ENCODE measurements at places on chromosomes 11 and 22.

- DNase-seq: no peak
These were observed 61.4 kb downstream of the SLC1A2 start for GRCh38 chr11:35357923-35358322.

- no peak for DNase-seq
These were observed 36.4 kb upstream of the CARD16 start for GRCh38 chr11:105081412-105082150.

GRCh38 chr11:120024046-120024445, 113.9 kb downstream of the TRIM29 start:
- DNase-seq: no peak

GRCh38 chr11:1825785-1826451, 8.9 kb upstream of the SYT8 start:
- DNase-seq: peak; percentile 61

DNA sequence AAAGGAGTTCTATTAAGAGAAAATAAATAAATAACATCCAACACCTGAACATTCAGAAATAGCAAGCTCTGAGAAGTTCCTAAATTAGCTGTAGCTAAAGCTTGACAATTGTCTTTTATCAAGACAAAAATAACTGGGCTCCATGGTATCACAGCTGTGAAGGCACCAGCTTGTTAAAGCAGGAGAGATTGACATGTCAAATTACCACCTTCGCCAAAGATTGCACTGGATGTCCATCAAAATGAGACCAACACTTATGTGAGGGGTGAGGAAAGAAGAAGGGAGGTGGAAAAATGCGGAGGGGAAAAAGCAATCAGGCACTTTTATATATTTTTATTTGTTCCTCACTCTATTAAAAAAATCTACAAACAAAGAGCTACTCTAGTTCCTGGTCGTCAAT, 1827.5 kb upstream of the RAG2 start:
- no peak for DNase-seq

DNA sequence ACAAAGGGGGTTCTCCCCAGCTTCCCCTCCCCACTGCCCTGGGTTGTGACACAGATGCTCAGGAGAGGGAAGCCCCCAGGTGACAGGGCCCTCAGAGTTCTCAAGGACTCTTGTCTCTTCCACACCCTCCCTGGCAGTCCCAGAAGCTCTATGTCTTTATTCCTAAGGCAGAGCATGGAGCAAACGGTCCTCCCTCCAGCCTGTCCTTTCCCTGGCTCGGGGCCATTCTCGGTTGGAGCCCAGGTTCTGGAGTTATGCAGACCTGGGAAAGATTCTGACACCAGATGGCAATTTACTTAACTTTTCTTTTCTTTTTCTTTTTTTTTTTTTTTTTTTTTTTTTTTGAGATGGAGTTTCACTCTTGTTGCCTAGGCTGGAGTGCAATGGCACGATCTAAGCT, 186.6 kb downstream of the CEP164 start:
- no peak for DNase-seq

DNA sequence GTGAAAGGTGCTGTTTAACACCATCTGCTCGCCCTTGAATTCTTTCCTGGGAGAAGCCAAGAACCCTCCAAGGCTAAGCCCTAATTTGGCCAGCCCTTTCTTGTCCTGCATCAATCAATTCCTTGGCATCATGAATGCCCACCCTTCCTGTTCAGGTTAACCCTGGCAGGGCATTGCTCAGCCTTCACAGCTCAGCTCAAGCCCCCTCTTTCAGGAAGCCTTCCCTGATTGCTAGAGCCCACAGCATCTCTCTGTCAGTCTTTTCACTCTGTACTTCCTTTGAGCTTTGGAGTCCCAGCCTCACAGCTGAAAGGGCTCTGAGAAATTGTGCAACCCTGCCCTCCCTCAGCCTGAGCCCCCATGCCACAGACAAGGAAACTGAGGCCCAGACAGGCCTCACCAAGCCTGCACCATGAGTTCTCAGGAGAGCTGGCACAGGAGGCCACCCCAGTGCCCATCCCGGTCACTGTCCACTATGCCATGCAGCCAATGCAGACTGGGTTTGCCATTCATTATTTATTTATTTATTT, 16.9 kb downstream of the RPL3 start:
- no peak for DNase-seq

- no peak for DNase-seq
These were observed 42.0 kb downstream of the CECR2 start for GRCh38 chr22:17411213-17411612.

GRCh38 chr11:70522309-70522592, 123.9 kb downstream of the CTTN start:
- DNase-seq: no peak

DNA sequence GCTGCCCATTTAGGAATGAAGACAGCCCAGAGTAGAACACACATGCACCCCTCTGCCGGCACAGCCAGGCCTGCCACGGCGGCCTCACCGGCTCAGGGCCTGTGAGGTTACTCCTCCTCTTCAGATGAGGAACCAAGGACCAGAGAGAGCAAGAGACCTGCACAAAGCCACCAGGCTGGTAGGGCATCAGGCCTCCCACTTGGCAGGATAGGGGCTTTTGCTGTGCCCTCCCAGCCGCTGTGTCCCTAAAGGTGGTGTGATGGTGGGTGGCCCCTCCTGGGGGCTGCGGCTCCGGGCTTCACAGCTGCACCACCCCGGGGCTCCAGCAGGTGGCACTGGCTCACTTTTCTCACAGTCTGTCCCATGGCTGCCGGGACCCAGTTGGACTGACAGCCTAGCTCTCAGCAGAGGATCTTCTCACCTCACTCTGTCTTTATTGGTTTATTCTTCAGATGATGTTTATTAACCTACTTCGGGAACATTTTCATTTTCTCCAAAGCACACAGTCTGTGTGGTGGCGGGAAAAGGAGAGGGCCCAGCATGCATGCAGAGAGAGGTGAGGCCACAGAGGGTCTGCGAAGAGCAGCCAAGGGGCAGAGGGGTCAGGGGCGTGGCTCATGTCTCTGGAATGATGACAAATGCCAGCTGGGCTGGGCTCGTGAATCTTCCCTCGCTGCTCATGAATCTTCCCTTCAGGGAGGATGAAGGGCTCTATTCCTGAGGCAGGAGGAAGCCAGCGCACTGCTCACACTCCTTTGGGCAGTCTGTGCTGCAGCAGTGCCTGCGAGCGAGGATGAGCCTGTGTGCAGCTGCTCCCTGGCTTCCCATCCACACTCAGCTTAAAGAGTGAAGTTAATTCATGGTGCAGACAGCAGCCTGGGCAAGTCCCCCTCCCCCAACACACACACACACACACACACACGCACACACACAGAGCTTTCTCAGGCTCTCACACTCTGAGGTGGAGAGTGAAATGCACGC, 101.1 kb upstream of the PITPNB start:
- DNase-seq: no peak

- DNase-seq: no peak
These were observed 1.6 kb upstream of the TIRAP start for GRCh38 chr11:126281245-126281644.

GRCh38 chr11:19392321-19392720, 151.6 kb upstream of the E2F8 start:
- DNase-seq: no peak

GRCh38 chr11:66006891-66007176, 4.5 kb downstream of the BANF1 start:
- DNase-seq: no peak

GRCh38 chr11:22343371-22344032, 5.3 kb downstream of the SLC17A6 start:
- no peak for DNase-seq

DNA sequence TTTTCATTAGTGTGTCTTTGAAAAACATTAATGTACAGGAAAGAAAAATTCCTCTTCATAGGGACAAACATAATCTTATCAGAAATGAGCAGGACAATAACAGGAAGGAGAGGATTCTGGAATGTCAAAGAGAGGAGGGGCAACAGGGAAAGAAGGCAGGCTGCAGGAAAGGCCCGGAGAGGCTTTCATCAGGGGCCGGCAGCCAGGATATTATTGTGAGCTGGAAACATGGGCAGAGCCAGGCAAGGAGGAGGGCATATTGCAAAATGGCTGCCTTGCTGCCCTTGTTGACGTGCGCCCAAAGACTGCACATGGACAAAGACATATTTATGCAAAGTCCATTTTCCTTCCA, 433.7 kb downstream of the ETS1 start:
- no peak for DNase-seq

DNA sequence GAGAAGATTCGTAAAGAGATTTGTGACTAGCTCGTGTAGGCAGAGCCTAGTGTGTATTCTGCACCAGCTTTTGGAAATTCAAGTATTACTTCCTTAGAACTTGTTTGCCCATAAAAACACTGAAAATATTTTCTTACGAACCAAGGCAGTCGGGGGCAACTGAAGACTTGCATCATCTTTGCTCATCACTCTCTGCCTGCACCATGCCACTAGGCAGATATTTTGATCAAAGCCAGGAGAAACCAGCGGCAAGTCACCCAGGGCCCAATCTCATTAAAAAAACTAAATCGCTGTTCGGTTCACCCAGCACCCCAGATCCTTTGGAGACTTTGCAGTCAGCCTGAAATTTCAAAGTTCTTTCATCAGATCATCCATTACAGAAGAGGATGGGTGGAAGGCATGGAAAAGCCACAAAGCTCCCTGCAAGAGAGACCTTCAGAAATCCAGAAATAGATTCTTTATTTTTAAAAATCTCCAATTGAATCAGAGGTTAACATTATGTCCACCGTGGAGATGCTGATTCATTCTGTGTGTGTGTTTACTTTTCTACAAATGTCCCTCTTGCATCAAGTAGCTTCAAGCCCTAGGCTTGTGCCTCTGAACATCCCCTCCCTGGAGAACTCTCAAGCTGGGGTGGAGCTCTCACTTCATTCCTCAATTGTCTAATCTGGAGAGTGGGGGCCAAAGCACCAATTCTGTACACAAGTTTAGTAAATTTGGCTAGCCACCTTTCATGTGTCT, 78.4 kb downstream of the ETS1 start:
- DNase-seq: no peak

DNA sequence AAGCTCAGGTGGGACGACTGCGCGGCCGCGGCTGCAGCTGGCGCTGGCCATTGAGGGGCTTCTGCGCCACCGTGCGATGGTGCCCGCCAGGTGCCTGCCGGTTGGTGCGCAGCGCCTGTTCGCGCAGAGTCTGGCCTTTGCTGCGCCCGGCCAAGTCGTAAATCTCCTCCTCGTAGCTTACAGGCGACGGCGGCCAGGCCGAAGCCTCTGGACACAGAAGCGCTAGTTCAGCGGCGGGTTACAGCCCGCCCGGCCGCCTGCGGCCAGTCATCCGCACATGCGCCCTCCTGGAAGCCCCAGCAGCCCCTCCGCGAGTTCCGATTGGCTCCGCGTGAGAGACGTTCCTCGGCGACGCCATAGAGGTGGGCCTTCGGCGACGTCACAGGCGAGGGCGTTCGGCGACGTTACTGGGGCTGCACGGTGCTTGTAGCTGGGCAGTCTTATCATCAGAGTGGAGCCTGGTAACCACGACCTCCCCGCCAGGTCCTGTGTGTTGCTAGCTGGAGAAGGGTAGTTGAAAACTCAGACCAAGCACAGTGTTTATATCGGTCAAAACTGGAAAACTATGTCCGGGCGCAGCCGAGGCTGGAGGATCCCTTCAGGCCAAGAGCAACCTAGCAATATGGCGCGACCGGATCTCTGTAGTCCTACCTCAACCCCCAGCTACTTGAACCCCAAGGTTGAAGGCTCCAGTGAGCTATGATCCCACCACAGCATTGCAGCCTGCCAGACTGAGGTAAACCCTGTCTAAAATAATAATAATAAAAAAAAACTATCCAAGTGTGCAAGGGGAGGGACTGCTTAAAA, 265.7 kb downstream of the OR4C45 start:
- no peak for DNase-seq

DNA sequence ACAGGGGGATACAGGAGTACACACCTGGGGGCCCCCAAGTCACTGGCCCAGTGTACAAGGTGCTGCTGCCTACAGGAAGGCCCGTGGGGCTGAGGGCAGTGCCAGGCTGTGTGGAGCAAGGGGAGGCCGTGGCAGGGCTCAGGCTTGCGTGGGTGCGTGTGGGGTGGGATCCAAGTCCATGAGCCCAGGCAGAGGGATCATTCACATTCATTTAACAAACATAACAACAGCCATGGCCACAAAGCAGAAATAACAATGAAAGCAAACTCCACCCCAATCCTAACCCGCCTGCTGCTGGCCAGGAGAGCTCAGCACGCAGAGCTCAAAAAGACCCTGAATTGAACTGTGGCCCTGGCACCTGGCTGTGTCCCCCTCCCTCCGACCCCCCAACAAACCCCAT, 17.0 kb upstream of the SCGB1A1 start:
- no peak for DNase-seq

GRCh38 chr22:32760815-32761214, 40.7 kb upstream of the TIMP3 start:
- no peak for DNase-seq

- DNase-seq: no peak
These were observed 32.3 kb upstream of the ME3 start for GRCh38 chr11:86704710-86705109.

DNA sequence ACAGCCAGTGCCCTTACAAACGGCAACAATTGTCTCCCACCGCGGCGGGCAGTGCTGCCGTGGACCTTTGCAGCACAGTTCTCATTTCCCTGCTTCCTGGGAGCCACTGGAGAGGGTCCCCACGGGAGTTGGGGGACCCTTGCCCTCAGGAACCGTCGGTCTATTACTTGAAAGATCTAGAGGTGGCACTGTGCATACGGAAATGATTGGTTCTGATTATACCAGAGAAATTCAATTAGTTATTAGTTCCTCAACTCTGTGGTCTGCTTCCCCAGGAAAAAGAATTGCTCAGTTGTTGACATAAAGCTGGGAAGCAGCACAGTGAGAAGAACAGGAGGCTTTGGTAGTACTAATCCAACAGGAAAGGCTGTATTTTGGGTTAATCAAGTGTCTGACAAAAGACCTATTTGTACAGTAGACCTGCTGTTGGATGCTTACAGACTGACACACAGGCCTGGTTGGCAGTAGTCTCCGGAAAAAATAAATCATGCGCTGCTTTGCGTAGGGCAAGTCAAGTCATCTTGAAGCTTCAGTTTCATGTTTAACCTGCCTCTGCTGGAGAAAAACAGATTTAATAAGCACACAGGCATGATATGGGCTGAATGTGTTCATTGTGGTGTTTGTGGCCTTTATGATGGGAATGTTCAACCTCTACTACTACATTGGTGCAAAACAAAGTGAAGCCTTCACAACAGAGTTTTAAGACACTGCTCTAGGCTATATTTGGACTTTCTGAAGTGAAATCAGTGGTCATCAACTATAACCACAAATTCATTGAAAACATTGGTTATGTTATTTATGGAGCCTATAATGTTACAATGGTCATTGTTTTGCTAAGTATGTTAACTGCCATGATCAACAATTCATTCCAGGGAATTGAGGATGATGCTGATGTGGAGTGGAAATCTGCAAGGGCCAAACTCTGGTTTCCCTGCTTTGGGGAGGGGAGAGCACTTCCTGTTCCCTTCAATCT, 54.6 kb upstream of the SC5D start:
- no peak for DNase-seq

- no peak for DNase-seq
These were observed 13.0 kb upstream of the CDC42EP2 start for GRCh38 chr11:65301491-65302329.

Measured in ascending aorta (tissue), 2 donors.